ENCODE measurements at places on chromosomes 6 and 20.
A peak's percentile ranks its signal among the peaks of the same experiment; 100 is the strongest.

DNA sequence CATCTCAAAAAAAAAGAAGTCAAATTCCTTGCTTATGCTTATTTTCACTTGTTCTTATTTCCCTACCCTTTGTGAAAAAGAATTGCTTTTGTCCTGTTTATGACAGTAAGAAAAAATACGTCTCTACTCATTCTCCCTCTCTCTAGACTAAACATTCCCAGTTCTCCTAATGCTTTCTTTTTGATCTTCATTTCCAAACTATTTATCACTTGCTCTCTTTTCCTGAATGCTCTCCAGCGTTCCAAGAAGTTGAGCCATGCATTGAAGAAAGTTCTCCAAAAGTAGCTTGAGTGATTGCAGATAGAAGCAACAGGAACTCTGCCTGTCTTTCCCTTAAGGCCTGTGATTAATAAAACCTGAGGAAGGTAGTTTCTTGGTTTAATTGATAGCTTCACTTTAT, 53.1 kb upstream of the TMEM170B start:
- no peak for DNase-seq

GRCh38 chr20:44540834-44541233, 19.0 kb upstream of the SERINC3 start:
- DNase-seq: no peak

- no peak for DNase-seq
Observed at GRCh38 chr6:131763749-131764148, 44.1 kb upstream of the ENPP1 start.

DNA sequence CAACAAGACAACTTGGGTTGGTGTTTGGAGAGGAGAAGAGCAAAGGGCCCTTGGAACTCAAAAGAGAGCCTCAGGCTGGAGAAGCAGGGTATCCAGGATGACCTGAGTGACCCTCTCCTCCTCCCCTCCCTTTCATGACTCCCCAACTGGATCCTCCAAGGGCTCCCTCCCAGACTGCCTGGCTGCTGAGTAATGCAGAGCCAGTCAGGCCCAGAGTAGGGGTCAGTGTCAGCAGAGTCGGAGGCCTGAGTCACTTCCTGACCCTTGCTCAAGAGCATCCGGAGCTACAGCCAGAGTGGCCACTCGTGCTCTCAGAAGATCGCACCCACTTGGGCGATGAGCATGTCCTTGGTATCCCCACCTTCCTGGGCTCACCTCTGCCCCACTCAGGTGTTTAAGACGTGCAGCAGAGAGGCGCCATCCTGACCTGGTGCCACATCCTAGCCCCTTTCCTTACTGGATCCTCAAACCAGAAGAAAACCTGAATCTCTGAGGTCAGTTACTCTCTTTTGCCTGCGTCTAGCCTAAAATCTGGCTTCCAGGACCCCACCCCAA, 2.8 kb upstream of the MAPK13 start:
- DNase-seq: peak; percentile 62

- DNase-seq: no peak
Observed at GRCh38 chr20:39909447-39909846, 779.6 kb downstream of the MAFB start.

- peak; percentile 87 for DNase-seq
Observed at GRCh38 chr20:4014031-4014474, 1.3 kb downstream of the RNF24 start.

- DNase-seq: no peak
Observed at GRCh38 chr6:11705483-11705882, 73.1 kb downstream of the ADTRP start.

DNA sequence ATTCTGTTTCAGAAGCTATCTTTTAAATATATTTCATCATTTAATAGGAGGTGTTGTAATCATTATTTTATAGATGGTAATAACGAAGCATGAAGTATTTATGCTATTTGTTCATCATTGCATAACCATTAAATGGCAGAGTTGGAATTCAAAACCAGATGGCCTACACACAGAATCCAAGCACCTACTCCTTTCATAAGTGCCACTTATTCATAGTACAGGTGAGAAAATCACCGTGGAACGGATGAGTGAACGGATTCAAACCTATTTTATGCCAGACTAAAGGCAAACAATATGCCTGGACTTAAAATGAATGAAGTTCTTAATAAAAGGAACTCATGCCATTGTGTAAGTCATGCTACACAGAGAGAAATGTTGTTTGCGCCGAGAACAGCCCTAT, 397.9 kb upstream of the ADGRB3 start:
- no peak for DNase-seq

- DNase-seq: no peak
Observed at GRCh38 chr6:145075425-145075824, 659.9 kb downstream of the EPM2A start.

DNA sequence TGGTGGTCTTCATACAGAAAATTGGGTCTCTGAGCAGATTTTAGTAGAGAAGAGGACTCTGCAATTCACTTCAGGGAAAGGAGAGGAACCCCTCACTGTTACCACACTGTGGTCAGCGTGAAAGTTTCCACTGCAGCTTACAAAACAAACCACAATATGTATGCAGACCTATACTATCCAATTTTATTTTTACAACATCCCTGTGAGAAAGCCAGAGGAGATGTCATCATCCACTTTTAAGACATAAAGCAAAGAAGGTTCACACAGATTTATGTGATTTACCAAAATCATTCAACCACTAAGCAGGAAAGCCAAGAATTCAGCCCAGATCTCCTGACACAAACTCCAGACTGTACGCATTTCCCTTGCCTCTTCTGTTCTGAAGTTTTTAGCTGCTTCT, 442.4 kb downstream of the FRK start:
- no peak for DNase-seq
